Type B pancreatic cell (in vitro differentiated cells): ENCODE measurements at places on chromosomes 6 and 20.

DNA sequence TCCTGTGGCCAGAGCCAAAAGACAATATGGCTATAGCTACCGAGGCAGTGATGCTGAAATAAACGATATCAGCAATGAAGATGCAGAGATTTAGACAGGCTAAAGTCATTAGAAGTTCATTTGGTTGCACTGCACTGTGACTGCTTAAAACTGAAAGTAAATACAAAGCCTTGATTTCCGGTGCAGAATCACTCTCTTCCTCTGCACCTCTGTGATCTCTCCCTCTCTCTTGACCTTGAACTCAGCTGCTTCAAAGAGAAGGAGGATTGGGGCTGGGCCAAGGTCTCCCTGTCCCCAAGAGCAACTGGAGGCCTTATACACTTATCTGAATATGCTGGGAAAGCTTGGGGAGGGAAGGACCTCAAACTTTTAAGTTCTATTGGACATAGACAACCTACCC, 34.6 kb upstream of the SPACA1 start:
- DNase-seq: no peak

GRCh38 chr6:106037060-106037459, 49.1 kb upstream of the PRDM1 start:
- no peak for DNase-seq

DNA sequence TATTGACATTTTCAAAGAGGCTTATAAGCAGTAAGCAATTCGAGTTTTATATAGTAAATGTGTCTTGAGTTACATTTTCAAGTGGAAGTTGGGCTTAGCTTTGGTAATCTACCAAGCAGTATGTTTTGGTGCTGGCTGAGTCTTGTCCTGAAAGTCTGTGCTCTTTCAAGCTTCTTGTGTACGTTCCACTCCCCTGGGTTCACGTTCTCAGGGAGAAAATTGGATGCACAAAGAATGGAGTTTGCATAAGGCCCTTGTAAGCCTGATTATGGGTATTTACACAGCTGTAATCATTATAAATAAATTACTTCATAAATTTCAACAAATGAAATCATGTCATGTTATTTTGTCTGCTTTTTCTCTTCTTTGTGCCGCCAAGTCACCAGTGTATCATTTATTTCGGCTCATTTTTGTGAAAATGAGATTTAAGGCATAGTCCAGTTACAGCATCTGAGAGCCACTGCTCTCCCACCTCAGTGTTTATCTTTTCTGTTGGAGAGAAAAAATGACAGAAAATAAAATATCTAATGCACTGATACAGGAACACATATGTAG, 262.5 kb downstream of the BTBD3 start:
- DNase-seq: no peak

GRCh38 chr6:34143196-34143883, 2.5 kb downstream of the GRM4 start:
- no peak for DNase-seq

- DNase-seq: no peak
These were observed 89.7 kb downstream of the KCNB1 start for GRCh38 chr20:49392745-49393144.

DNA sequence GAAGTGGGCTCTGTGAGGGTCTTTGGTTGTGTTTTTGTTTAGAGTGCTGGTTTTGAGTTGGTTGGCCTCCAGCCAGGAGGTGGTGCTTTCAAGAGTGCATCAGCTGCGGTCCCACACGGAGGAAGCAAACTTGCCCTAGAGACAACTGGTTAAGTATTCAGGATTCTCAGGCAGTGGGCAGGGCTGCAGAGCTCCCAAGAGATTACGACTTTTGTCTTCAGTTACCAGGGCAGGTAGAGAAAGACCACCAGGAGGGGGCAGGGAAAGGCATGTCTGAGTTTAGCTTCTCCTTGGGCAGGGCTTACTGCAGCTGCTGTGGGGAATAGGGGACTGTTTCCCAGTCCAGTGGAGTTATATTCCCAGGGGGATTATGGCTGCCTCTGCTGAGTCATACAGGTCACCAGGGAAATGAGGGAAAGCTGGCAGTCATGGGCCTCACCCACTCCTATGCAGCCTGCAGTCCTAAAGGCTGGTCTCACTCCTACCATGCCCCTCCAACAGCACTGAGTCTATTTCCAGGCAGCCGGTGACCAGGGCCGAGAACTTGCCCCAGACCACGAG, 64.3 kb downstream of the TTI1 start:
- DNase-seq: peak; percentile 44

DNA sequence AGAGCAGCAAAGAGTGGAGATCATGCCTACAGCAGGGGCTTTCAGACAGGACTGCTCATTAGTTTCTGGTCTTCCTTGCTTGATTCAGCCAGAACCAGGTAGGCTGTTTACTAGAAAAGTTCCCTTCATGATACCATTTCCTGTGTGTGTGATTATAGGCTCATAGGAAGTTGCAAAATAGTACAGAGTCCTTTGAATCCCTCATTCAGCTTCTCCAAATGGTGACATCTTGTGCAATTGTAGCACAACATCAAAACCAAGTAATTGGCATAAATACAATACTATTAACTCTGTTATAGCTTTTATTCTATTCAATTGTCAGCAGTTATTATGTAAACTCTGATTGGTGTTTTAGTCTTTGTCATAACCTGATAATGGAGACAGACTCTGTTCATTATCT, 347.3 kb upstream of the CDH4 start:
- no peak for DNase-seq
